ENCODE measurements at places on chromosomes 2 and 18.

GRCh38 chr2:111034606-111035005 lies 86.1 kb upstream of the BCL2L11 start:
- DNase-seq, result no peak

- DNase-seq, result no peak
Measured at GRCh38 chr2:95091885-95092555, 29.6 kb downstream of the MRPS5 start.

DNA sequence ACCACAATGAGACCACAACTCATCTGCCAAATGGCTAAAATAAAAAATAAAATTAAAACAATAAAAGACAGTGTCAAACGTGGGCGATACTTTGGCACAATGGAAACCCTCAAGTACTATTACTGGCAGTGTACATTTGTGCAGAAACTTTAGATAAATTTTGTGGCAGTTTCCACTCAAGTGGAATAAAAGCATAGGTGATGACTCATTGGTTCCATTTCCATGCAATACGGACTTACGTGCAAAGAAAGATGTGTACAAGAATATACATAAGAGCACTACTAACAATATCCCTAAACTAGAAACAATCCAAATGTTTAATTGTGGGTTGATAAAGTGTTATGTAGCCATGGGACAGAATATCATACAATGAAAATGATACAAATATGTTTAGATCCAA lies 259.0 kb upstream of the HNMT start:
- DNase-seq, result no peak

- no peak for DNase-seq
Measured at GRCh38 chr2:36088716-36089328, 266.8 kb upstream of the CRIM1 start.

GRCh38 chr2:112906276-112906675 lies 4.7 kb upstream of the IL37 start:
- DNase-seq, result no peak

GRCh38 chr2:39378968-39379367 lies 58.1 kb downstream of the MAP4K3 start:
- no peak for DNase-seq

- DNase-seq, result no peak
Measured at GRCh38 chr2:68722712-68723111, 11.9 kb upstream of the ARHGAP25 start.

DNA sequence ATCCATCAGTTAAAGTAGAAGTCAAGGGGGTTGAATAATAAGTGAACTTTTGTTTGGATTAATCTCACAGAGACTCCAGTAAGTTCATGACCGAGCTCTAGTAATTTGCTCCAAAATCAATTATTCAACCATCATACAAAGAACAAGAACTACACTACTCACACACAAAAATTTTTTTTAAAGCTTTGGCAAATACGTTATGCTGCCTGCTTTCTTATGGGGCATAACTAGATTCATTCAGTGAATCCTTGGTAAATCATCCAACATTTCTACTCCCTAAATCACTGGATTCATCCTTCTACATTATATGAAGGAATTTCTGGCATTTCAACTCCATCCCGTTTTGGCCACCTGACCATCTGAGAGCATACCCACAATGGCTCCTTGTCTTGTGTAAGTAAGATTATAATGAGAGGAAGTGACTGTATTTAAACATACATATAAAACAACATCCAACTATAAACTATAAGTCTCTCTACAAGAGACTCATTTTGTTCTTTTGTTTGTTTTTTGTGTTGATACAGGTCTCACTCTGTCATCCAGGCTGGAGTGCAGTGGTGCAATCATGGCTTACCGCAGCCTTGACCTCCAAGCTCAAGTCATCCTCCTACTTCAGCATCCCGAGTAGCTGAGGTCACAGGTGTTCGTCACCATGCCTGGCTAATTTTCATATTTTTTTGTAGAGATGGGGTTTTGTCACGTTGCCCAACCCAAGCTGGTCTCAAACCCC lies 144.2 kb upstream of the LRRTM4 start:
- no peak for DNase-seq

- no peak for DNase-seq
Measured at GRCh38 chr2:29718076-29718686, 203.2 kb downstream of the ALK start.

- no peak for DNase-seq
Measured at GRCh38 chr2:234025466-234025865, 25.0 kb upstream of the SPP2 start.

- DNase-seq, result no peak
Measured at GRCh38 chr2:25375371-25375988, 33.8 kb upstream of the DNMT3A start.

- no peak for DNase-seq
Measured at GRCh38 chr2:130337735-130338325, 4.9 kb upstream of the IMP4 start.

- DNase-seq, result no peak
Measured at GRCh38 chr2:132671151-132671835, 1.3 kb upstream of the LYPD1 start.

DNA sequence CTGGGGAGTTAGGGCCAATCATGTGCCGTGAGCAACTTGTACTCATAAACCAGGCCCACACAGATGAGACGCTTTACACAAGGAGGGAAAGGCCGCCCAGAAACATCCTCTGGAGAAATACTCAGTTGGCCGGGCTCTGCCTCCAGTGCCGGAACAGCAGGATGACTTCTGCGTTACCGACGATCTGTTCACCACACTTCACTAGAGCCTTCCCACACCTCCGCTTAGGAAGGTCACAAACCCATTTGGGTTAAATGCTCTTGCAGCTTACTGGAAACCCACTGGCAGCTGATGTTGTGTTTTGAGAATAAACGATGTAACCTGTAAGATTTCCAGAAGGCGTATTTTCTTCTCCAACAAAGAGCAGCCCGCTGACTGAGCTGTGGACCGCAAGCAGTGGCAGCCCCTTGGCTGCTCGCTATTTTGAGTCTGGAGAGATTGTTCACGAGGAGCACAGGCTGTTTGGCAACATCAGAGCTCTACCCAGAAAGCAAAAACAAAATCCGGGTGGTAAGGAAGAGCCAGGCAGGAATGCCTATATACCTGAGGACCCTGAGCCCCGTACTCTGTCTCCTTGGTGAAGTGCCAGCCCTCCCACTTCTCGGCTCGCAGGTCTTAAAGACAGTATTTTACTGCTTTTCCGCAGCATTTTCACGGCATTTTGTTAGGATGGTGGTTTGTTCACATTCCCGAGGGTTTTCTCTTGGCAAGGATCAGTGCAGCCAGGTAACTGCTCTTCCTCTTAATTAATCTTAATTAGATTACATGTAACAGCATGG lies 44.0 kb downstream of the COLEC12 start:
- DNase-seq, result peak; percentile 67

- DNase-seq, result no peak
Measured at GRCh38 chr2:111673526-111673925, 210.5 kb downstream of the ANAPC1 start.

GRCh38 chr2:46909150-46909549 lies 6.5 kb downstream of the MCFD2 start:
- no peak for DNase-seq

- no peak for DNase-seq
Measured at GRCh38 chr2:83280391-83280790, 1178.7 kb downstream of the SUCLG1 start.

GRCh38 chr2:132804051-132804450 lies 134.0 kb upstream of the LYPD1 start:
- no peak for DNase-seq

DNA sequence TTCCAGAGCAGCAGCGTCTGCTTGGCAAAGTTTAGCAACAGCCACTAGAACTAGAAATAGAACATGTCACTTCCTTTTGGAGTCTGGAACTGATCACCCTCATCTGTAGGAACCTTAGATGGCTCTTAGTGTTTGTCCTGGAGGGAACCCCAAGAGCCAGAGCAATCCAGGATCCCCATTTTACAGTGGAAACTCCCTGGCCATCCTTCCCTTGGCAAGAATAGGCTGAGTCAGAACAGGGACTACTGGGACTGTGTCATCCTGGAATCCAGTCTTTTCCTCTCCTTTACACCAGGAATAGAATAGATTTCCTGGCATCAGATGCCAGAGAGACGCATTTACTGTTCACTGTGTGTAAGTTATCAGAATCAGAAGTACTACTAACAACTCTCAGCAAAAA lies 33.2 kb upstream of the GRHL1 start:
- DNase-seq, result no peak

DNA sequence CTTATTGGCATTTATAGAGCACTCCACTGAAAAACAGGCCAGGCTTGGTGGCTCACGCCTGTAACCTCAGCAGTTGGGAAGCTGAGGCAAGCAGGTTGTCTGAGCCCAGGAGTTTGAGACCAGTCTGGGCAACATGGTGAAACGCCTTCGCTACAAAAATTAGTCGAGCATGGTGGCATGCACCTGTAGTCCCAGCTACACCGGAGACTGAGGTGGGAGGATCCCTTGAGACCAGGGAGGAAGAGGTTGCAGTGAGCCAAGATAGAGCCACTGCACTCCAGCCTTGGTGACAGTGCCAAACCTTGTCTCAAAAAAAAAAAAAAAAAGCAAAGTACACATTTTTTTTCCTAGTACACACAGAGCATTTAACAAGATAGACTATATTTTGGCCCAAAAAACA lies 96.1 kb downstream of the TGIF1 start:
- DNase-seq, result no peak

- no peak for DNase-seq
Measured at GRCh38 chr2:45301307-45302277, 292.3 kb upstream of the SIX2 start.
